Chondrocyte (in vitro differentiated cells): ENCODE measurements at places on chromosomes 1 and 21. TPM values are rescaled to one million over a fixed set of nuclear protein-coding genes. Genes with fewer than 3 reads are reported as not detected.

Gene MIXL1
- total RNA-seq: 0.17 TPM in 1 of 3 replicates, not detected in the others

Gene ATP6V1G3
- not detected in 3 replicates for total RNA-seq

Gene BLACAT1
- total RNA-seq: not detected in 3 replicates

Gene S100A9
- total RNA-seq: not detected in 3 replicates

DNA sequence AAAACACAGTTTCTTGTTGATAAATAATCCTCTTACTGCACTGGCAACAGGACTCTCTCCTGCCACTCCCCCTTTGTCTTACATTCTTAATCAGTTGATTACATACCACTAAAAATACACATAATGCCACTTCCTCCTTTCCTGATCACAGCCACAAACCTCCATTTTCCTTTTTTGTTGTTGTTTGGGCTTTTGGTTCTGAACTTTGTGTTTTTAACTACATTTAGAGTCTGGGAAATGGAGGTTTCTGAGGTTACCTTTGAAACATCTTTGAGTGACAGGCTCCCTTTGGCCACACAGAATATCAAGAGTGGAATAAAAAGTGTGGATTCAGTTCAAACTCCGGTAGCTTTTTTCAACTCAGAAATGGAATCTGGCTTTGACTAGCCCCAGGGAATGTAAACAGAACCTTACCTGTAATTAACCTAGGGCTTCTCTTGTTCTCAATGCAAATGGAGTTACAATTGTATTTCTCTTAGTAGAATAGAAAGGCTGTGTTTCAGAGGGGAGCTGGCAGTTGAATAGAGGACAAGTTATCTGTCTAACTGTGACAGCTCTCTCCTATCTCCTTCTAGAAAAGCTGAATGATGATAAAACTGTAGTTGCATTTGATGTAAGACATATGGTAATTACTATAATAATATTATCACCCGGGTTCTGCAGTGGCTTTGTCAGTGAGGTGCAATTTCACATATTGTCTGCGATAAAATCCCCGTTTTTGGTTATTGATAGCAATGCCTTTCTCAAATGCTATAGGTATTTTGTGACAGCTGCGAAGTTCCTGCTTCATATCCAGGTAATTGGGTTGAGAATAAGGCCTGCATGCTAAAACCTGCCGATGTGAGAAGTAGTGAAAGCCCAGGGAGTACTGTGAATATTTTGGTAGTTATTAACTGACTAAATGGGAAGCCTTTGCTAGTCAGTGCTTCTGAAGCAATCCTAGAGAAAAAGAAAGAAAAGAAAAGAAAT, 66.9 kb downstream of the ST6GALNAC5 start:
- DNase-seq: no peak

DNA sequence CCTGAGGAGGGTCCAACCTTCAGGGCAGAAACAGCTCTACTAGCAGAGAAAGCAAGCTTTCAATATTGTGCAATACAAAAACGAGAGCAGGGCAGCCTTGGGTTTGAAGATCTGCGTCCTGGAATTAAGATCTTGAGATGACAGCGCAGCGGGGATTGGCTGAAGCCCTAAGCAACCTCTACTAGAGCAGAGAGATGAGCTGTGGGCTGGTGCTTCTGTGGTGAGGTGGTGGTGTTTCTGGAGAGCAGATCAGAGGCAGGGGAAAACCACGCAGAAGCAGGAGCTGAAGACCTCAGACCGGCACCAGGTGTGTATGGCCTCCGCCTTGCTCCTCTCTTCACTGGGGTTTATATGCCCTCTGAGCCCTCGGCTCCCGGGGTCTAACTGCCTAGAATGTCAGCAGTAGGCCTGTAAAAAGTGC, 12.5 kb downstream of the TRAF3IP3 start:
- no peak for DNase-seq

DNA sequence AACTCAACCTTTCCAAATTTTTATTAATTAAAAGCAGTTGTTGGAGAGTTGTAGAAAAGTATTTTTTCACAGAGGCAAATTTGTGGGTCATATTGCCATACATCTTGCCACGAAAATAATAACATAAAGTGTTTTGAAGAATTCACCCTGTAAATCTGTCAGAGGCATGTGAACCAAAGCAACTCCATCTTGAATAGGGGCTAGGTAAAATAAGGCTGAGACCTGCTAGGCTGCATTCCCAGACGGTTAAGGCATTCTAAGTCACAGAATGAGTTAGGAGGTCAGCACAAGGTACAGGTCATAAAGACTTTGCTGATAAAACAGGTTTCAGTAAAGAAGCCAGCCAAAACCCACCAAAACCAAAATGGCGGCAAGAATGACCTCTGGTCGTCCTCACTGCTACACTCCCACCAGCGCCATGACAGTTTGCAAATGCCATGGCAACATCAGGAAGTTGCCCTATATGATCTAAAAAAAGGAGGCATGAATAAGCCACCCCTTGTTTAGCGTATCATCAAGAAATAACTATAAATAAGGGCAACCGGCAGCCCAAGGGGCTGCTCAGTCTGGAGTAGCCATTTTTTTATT, 4.4 kb upstream of the CNN3 start:
- DNase-seq: no peak

DNA sequence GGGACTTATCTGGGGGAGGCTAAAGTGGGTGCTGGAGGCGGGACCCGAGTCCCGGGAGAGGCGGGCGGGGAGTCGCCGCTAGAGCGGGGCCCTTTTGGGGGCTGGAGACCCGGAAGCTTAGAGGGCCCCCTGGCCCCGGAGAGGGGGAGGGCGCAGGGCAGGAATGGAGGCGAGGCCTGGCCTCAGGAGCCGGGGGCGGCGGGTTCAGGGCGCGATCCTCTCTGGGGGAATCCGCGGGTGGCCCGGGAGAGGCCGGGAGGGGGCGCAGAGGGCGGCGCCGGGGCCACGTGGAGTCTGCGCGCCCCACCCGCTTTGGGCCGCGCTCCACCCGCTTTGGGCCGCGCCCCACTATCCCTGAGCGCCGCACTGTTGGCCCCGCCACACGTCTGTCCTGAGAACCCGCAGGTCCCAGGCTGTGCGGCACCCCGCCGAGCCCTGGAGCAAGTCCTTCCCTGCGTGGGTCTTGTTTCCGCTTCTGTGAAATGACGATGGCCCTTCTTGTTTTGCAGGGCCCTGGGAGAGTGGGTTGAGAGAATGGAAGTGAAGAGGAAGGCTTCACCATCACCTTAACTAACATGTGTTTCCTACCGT, 84.4 kb downstream of the NKAIN1 start:
- peak; percentile 87 for DNase-seq

GRCh38 chr1:1020000-1020404, at the start of gene AGRN:
AGRN (plus strand) TSS chr1:1020120; CDS start chr1:1020173, 53 bp downstream.
- DNase-seq: no peak

DNA sequence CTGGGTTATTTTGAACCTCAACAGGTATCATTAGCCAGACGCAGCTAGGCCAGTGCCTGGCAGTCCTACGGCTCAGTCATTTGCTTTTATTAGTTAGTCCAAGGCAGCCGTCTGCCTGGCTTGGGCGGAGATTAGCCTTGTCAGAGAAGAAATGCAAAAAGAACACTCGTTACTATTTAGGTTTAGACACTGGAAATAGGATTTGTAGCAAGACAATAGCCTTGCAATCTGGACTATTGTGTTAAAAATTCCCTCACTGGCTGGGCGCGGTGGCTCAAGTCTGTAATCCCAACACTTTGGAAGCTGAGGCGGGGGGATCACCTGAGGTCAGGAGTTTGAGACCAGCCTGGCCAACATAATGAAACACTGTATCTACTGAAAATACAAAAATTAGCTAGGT, 11.0 kb upstream of the PRKCZ start:
- DNase-seq: no peak

DNA sequence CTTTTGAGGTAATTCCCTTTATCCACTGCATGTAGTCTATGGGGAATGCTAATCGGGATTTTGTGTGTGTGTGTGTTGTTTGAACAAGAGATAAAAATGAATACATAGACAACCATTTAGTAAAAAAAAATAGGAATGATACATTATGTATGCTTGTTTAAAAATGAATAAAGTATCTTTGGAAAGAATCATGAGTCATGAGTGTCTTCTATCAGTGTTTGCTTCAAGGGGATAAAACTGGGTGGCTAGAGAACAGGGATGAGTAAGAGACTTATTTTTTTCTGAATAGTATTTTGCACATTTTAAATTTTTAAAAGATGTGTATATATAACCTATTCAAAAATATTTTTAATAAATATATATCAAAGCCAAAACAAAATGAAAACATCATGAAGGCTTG, 839.4 kb upstream of the ADGRL4 start:
- DNase-seq: no peak

DNA sequence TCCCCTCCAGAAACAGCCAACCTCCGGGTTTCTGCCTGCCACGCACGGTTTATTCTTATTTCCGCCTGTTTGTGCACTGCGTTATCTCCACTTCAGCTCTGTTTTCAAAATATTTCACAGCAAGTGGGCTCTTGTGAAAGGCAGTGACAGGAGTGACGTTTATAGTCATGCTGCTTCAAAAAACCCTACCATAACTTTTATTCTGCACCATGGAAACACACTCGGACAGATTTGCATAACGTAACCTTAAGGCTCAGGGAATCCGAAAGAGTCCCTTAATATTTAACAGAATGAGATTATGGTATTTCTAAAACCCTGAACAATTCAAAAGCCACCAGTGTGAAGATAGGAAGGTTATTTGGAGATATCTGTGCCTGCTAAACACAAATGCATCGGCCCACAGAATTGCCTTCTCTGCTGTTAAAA, 782 bp upstream of the SDE2 start:
- no peak for DNase-seq

DNA sequence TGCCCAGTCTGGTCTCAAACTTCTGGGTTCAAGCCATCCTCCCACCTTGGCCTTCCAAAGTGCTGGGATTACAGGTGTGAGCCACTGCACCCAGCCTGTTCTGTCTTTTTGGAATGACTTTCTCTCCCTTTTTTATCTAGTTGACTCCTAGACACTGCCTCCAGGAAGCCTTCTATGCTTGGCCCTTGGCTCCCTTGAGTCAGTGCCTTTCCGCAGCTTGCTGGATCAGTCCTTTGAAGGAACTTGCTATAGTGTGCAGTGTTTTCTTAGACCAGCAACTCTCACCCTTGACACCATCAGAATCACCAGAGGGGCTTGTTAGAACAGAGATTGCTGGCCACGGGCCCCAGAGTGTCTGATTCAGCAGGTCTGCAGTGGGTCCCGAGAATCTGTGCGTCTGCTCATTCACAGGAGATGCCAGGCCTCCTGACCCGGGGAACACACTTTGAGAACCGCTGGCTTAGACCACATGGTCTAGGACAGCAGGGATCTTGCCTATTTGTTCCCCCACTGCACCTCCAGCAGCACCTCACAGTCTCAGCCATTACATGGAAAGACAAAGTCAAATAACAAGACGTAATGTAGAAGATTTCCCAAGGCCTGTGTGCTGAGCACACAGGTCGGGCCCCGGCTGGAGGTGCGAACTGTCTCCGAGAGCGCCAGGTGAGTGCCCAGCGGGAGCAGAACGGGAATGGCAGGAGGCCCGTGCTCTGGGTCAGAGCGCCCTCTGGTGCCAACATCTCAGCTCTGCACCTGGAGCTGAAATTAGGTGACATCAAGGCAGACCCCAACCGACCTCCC, 27.4 kb upstream of the CTPS1 start:
- DNase-seq: no peak
